Dermis blood vessel endothelial cell (primary cell): ENCODE measurements at places on chromosomes 3 and 15. TPM values are rescaled to one million over a fixed set of nuclear protein-coding genes. Genes with fewer than 3 reads are reported as not detected.

Gene FBXW12
- total RNA-seq, result not detected in 2 replicates

DNA sequence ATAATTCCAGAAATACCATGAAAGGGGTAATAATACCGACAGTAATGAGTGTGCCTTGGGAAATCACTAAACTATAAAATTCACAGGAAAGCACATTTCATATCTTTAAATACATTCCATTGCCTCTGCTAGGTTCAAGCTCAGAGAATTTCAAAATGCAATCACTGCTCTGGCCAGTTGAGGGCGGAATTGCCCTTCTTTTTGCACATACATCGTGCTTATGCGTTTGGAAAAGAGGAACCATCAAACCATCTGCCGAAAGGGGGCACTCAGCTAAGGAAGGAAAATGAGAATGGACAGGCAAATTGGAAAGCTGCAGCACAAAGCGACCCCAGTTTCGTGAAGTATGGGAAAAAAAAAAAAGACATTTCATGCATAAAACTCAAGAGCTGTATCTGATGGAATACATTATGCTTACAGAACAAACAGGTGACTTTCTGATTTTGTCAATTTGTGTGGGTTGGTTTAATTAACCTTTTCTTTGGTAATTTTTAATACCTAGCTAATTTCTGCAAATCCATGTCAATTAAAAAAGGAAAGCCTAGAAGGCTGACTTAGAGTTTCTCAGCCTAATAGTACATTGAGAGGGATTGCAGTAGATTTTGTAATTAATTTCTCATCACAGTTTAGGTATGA is 61.4 kb downstream of the TUSC7 start:
- peak; percentile 86 for DNase-seq

- DNase-seq, result no peak
Observed at GRCh38 chr3:125266971-125267370, 54.4 kb upstream of the SLC12A8 start.

Gene HTR3E
- total RNA-seq, result not detected in 2 replicates

GRCh38 chr15:90981681-90982080 is 12.7 kb downstream of the PRC1 start:
- DNase-seq, result no peak

GRCh38 chr15:25185156-25185710 is 230.4 kb downstream of the SNRPN start:
- no peak for DNase-seq

DNA sequence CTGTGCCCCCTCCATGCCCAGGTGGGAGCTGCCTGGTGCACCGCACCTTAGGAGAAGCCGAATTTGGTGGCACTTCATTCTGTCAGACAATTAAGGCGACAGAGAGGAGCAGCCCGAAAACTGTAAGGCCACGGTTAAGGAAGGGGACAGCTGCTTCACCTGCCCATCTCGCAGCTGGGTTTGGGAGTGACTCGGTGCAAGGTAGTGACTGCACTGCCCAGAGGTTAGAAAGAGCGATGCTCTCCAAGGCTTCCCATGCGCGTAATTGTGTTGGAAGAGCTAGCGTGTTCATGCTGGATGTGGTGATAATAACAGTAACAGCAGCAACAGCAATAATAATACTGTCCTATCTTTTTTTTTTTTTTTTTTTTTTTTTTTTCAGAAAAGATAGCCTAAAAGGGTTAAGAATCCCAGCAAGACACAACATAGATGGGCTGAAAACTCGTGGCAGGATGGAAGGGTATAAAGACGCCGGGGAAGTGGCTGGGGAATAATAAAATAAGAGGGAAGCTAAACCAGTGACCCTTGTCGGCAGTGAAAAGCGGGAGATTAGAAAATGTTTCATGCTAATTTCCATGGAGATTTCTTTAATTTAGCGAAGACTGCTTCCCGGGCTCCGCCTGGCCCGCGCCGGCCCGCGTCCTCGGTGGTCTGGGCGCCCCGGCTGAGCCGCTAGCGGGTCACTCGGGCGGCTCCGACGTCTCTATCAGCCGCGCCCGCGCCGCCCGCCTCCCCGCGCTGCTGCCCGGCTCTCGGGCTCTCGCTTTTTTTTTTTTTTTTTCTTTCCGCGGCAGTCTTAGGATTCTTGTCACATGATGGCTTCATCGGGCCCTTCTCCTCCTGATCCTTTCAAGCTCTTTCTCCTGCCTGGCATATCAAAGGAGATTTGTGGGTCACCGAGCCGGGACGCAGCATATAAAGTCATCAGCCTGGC is 617.1 kb downstream of the NR2F2 start:
- DNase-seq, result peak; percentile 20

Gene GOLGA8N
- total RNA-seq, result 1.2 TPM in 2 replicates

GRCh38 chr15:62047282-62047827 is 12.9 kb downstream of the VPS13C start:
- DNase-seq, result no peak

- DNase-seq, result peak; percentile 68
Observed at GRCh38 chr3:169295126-169295525, 368.4 kb downstream of the MECOM start.

GRCh38 chr15:63701365-63701764 is 104.2 kb downstream of the FBXL22 start:
- DNase-seq, result no peak

- DNase-seq, result no peak
Observed at GRCh38 chr3:158456114-158456513, 114.9 kb upstream of the MLF1 start.

- no peak for DNase-seq
Observed at GRCh38 chr15:50124631-50125030, 5.6 kb upstream of the ATP8B4 start.

GRCh38 chr15:70170096-70170699 is 72.5 kb upstream of the TLE3 start:
- peak; percentile 37 for DNase-seq

Gene SLC22A13
- 0.17 and 0.19 TPM in 2 replicates for total RNA-seq

DNA sequence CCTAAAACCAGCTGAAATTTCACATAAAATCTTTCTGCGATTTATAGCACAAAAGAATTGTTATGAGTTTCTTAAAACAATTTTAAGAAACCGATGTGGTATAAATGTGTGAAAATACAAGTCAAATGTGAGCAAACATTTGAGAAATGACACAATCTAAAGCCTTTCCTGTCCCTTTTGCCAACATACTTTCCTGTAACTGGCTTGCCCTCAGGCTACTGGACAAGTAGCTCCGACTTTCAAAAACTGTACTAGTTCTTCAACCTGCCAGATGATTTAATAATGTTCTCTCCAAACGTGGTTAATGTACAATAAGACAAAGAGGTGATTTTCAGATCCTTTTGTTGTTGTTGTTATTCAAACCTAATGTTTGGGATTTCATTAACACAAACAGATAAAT is 105.9 kb upstream of the ARHGEF26 start:
- no peak for DNase-seq

DNA sequence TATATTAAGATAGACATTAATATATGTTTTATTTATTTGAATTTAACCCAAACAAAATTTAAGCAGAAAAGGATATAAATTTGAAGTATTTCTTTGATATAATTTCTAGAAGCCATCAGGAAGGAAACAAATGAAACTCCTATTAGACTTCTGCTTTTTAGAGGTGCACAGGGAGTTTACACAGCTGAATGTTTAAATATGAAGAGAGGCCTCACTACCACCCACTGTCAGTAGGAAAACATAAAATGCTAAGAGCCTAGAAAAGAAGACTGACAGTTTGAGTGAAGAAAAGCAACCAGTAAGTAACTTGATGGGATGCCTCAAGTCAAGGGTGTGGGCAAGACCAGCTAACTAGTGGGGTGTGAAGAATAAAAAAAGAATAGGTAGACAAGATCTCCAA is 19.7 kb downstream of the PLSCR2 start:
- DNase-seq, result no peak

Gene DNAJB8
- total RNA-seq, result not detected in 2 replicates

Gene CASR
- total RNA-seq, result not detected in 2 replicates

GRCh38 chr3:177249203-177249602 is 51.9 kb upstream of the TBL1XR1 start:
- DNase-seq, result no peak

Gene CLRN1
- not detected in 2 replicates for total RNA-seq

Gene ZNF860
- 2.2 and 3.4 TPM in 2 replicates for total RNA-seq

DNA sequence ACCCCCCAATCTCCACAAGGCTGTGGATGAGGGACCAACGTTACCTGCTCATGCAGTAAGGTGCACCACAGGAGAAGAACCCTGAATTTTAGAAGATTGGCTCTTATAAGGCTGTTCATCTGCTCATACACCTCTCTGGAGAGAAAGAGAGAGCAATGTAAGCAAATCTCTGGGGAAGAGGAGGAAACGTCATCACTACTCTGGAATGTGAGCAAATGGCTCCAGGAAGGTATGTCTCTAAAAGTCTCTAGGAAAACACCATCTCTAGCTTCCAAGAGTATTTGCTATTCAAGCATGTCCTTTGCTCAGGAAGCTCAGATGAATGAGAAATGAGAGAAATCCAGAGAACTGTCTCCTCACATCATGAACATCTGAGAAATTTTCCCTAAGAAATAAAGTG is 235.4 kb downstream of the TBL1XR1 start:
- DNase-seq, result peak; percentile 23

GRCh38 chr3:143884861-143885260 is 36.6 kb upstream of the SLC9A9 start:
- DNase-seq, result no peak

Gene FBXL2
- 23.1 and 25.4 TPM in 2 replicates for total RNA-seq

- peak; percentile 68 for DNase-seq
Observed at GRCh38 chr15:71352125-71352524, 236.9 kb downstream of the THSD4 start.

DNA sequence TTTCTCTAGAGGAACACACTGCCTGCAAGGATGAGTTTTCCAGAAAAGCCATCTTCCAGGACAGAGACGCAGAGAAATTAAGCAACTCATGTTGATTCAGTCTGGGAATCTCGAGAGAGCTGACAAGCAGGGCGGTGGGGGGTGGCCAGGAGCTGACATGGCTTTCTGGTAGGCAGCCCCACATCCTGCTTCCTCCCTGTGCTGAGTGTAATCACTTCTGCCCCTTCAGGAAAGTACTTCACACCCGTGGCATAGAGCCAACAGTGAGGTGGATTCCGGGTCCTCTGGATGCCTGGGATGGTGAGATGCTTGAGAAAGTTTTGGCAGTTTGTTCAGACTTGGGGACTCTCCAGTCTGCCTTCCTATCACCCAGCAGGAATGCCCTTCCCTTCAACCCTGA is 221.1 kb downstream of the SLCO3A1 start:
- no peak for DNase-seq

DNA sequence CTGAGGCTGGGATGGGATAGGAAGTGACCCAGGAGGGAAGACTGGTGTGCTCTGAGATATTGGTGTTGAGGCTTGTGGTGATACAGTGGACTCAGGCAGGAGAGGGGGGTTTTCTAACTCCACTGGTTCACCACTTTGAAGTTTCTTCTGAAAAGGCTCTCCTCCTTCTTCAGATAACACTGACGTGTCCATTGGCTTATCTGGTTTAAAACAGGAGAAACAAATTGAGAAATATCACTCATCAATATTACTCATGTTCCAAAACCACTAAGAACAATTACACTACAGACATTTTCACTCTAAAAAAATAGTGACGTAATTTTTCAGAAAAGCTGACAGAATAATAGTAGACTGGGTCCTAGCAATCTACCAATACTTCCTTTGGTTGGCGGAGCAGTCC is 23.1 kb downstream of the TP53BP1 start:
- DNase-seq, result peak; percentile 1

GRCh38 chr15:73915082-73915481 is 11.2 kb upstream of the LOXL1 start:
- no peak for DNase-seq

Gene TRIM71
- not detected in 2 replicates for total RNA-seq

DNA sequence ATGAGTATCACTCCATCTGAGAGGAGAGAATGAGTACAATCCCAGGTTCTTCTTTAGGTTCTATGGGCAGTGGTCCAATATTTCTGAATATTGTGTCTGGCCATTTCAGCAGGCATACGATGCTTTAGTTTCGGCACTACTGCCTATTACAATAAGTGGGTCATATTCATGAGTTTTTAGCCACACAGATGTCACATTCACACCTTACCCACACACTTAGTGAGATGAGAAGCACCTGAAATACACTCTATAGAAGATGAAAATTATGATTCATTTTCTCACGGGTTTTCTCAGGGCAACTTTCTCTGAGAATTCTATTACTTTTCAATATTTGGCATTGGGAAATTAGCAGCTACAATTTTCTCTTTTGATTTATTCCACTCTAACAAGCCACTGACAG is 132.2 kb downstream of the TGFBR2 start:
- no peak for DNase-seq

GRCh38 chr15:90744759-90745402 is 27.7 kb downstream of the BLM start:
- DNase-seq, result no peak

DNA sequence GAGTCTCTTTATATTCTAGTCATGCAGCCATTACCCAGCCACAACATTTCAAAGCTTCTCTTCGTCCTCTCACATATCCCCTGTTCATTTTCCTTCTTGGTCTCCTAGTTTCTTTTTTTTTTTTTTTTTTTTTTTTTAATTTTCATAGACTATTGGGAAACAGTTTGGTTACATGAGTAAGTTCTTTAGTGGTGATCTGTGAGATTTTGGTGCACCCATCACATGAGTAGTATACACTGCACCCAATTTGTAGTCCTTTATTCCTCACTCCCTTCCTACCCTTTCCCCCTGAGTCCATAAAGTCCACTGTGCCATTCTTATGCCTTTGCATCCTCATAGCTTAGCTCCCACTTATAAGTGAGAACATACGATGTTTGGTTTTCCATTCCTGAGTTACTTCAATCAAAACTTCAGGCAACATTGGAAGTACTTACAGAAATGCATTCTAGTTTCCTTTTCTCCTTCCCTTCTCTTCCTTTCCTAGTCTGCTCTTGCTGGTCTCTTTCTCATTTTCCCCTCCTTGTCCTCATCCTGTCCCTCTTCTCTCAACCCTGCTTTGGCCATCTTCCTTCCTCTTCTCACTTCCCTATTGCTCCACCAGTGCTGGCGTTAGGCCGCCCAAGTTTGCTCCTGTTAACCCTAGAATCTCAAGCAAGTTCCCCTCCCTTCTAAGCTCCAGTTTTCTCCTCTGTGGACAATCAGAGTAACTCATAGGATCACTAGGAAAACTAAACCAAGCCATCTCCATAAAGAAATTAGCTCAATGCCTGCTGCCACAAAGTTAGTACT is 4.8 kb downstream of the ATP8B4 start:
- no peak for DNase-seq
